Activated T-cell treated with anti-CD3 and anti-CD28 coated beads, Interleukin-2, amount 50 U/mL, for 72 hours (primary cell): ENCODE measurements at places on chromosomes 3 and 15. TPM values are rescaled to one million over a fixed set of nuclear protein-coding genes. Genes with fewer than 3 reads are reported as not detected.

SCG5 gene
- 4.7 TPM for total RNA-seq

LTF gene
- not detected for total RNA-seq

NR2E3 gene
- total RNA-seq, result not detected

CAPN3 gene
- 9.2 TPM for total RNA-seq

UNC13C gene
- total RNA-seq, result not detected

GABRR3 gene
- not detected for total RNA-seq

GOLGA8J gene
- total RNA-seq, result not detected

THAP10 gene
- total RNA-seq, result 0.74 TPM

SMAD6 gene
- 0.31 TPM for total RNA-seq

RBP2 gene
- not detected for total RNA-seq

CCDC39 gene
- not detected for total RNA-seq

SLCO3A1 gene
- 13.6 TPM for total RNA-seq

ZNF80 gene
- total RNA-seq, result 1.4 TPM

GRCh38 chr3:186220365-186220764 is 111.5 kb upstream of the ETV5 start:
- DNase-seq, result no peak

DNA sequence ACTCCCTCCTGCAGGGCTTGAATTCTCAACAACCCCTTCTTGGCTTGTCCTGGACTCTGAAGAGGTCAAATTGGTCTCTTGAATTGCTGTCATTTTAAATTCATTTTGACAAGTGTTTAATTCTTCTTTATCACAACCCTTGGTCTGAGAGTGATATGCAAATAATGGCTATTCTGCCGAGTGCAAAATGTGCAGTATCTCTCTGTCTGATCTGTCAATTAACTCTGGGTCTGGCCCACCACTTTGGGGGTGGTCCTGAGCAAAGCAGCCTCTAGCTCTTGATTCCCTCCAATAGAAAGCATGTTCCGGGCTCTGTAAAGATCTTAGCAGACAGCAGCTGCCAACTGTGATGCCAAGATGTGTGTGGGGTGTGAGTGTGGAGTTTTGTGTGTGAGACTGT is 2.2 kb upstream of the IGDCC3 start:
- no peak for DNase-seq

- DNase-seq, result peak; percentile 11
Measured at GRCh38 chr15:40660686-40661085, 34.3 kb upstream of the RAD51 start.

DNA sequence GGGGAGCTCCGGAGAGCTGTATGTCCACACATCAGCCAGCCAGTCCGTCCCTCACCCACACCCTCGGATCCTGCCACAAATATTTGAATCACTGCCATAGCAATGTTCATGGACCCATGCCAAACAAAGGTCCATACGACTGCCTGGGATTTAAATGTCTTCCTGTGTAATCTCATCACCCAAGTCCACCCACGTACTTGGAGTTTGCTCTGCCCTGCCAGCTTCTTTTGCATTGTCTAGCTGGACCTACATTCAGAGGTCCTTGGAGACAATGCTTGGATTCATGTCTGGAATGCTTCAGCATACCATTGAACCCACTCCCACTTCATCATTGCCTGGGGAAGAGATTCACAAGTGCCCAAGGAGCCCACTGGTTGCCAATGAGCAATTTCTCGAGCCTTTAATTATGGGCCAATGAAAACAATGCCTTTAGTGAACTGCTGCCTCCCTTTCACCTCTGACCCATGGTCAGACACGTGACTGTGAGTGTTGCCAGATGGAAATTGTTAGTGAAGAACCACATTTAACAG is 90.4 kb upstream of the PHLDB2 start:
- no peak for DNase-seq

GRCh38 chr3:115052906-115053305 is 94.2 kb downstream of the ZBTB20 start:
- DNase-seq, result no peak

DNA sequence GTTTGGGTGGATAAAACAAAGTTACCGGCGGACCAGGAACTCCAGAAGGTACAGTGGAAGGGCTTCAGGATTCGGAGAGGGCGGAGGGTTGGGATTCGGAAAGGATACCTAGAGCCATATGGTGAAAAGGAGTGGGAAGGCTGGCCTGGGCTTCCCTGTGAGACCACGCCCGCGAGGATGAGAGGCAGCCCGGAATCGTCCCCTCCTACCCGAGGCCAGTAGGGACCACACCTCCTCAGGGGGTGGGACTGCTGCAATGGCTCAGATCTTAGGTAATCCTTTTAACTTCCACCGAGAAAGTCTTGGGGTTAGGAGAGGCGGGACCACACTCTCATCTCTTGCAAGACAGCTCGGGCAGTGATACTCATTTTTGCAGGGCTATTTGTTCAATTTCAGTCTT is 511.3 kb downstream of the OCA2 start:
- no peak for DNase-seq

- no peak for DNase-seq
Measured at GRCh38 chr3:16190704-16191103, 16.2 kb downstream of the GALNT15 start.

- DNase-seq, result no peak
Measured at GRCh38 chr15:81575436-81576123, 201.6 kb upstream of the TMC3 start.

DNA sequence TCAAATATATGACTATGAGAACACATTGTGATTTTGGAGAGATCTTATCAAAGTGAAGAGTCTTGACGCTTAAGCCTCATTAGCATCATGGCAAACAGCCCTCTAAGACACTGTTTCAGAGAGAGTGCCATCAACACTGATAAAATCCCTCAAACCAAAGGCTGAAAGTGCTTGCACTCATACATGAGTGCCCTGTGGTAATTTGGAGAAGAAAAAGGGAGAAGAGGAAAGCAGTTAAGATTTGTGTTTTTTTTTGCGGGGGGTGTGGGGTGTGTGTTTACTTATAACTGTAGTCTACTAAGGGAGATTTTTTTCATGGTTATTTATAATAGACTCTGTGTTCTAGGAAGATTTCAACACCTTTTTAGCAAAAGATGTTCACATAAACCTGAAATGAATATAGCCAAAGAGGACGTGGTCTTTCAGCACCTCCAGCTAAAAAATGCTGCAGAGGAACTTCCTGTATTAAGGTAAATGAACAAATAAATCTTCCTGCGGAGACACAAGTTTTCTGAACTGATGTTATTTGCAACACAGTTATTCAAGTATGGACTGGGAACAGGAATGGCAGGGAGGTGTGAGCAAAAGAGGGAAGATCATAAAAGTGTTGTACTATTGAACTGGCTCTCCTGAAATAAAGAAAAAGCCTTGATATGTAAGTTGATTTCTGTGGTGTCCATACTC is 81.9 kb upstream of the TGFBR2 start:
- no peak for DNase-seq

DNA sequence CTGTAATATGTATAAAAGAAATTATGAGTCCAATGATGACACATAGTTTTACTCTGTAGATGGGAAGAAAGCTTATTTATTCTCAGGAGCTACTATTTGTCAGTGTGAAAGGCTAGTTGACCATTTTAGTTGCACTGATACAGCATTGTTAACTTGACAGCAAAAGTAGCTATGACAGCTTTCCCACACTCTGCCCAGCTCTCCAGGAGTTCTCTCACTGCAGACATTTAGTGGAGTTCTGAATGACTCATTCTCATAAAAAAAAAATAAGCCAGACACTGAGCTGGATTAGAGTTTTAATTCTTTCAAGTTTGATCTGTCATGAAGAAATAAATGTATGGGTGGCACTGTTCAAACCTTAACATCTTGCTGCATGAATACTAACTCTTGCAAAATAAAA is 77.2 kb upstream of the CFAP20DC start:
- DNase-seq, result no peak

DNA sequence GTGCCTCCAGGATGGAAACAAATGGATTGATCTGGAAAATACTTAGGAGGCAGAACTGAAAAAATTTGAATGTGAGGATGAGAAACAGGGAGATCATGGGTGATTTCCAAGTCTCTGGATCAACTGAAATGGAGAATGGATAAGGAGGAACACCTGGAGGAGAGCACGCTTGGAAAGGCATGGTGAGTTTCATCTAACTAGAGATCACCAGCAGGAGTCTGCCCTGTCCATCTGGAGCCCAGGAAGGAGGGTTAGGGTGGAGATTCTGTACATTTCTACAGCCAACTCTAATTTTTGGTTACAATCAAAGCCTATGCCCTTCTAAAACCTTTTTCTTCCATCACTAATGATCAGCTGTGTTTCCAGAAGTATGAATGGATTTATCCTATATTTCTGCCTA is 995.9 kb upstream of the CFAP20DC start:
- DNase-seq, result no peak

- no peak for DNase-seq
Measured at GRCh38 chr3:122324871-122325323, at the start of gene CSTA. TSS of gene CSTA (plus strand) at chr3:122325248. CDS start at chr3:122325293, 45 bp downstream.

DNA sequence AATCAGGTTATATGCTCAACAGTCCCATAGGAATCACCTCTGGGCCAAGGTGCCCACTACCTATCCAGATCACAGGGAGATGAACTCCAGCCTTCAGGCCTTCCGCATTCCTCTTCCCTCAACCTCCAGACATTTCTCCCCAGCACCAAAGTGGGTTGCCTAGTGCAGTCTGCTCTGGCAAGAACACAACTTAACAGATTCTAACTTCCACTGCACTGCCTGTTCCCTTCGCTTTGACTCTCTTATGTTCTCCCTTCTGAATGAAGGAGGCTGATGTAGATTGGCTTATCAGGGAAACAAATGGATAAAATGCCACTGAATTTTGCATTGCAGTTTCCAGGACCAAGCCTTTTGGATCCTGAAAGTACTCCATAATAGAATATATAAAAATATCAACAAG is 106.3 kb downstream of the SRGAP3 start:
- no peak for DNase-seq

- peak; percentile 50 for DNase-seq
Measured at GRCh38 chr3:123652342-123652984, 67.6 kb upstream of the HACD2 start.

DNA sequence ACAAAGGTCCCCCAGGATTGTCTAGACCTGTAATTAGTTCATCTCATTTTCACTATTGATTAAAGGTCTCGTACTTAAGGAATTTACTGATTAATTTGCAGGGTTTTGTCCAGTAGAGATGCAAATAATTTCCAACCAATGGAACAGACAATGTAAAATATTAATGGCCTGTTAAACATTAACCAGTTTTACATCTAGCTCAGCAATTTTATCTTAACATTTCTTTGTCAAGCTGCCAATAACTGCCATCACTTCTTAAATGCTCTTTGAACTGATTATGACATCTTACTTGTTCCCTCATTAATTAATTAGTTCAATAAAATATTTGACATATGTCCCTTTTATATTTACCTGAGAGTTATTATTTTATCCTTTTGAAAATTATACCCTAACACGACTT is 9.4 kb upstream of the STRIT1 start:
- no peak for DNase-seq

GRCh38 chr15:74060251-74060650 is 22.1 kb downstream of the GOLGA6A start:
- no peak for DNase-seq

GRCh38 chr15:69467636-69468035 is 15.0 kb downstream of the RPLP1 start:
- DNase-seq, result no peak

DNA sequence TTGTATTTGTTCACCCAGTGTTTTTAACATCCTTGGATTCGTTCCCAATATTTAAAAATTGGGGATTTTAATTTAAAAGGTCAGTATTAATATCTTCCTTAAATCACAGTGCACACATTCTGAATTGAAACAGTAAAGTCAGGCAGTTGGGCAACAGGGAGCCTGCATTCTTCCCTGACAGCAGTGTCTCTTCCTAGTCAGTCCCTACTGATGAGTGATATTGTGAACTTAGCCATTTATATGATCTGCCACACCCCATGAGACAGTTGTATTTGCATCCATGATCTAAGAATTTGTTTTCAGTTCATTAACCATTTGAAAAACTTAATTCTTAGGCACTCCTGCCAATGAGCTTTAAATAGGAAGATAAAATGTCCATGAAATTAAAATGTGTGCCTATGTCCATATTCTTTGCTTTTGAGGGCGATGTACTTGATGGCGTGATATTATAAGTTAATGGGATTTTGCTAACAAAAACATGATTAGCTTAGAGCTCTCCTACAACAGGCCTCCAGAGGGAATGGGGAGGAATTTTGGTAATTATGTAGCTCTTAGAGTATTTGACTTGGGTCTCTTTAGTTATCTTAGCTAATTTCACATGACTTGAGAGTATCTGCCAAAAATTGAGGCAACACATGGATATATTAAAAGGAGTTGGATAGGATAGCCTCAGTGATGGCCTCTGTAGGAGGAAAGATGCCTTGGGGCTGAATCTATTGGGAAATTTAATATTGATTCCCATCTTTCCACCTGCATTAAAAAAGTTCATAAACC is 219.3 kb downstream of the PTPRG start:
- DNase-seq, result no peak

GRCh38 chr3:9947025-9947995 is 4.9 kb downstream of the PRRT3 start:
- DNase-seq, result no peak

- DNase-seq, result peak; percentile 43
Measured at GRCh38 chr3:34260271-34261000, 462.0 kb downstream of the PDCD6IP start.

GRCh38 chr3:151035072-151035471 is 50.4 kb upstream of the MED12L start:
- no peak for DNase-seq

DNA sequence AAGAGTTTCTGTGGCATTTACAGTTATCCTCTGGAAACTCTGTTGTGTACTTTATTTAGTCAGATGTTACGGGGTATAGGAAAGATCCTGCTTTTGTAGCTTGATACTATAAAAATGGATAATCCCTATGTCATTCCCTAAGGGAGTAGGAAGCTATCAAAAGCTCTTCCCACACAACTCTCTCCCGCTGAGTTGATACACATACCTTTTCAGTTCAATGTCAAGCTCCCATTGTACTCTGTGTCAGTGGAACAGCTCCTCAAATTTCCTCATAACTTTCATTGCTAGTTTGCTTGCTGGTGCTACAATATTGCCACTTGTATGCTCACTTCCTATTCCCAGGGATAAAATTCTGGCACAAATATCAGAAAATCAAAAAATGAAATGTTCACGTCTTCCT is 893.3 kb upstream of the GBE1 start:
- DNase-seq, result no peak

DNA sequence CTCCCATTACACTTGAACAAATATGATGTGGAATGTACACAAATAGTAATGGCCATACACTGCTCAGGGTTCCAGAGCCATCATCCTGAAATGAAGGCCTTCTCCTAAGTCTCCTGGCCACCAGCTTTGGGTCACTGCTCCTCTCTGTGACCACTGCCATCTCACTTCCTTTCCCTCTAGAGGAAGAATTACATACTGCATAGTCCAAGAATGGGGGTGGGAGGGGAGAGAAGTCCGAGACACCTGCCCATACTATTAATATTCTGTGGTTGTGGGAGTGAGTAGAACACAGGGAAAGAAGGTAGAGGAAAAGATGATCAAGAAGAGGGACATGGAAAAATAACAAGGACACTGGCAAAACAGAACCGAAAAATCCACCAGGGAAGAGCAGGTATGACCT is 20.6 kb downstream of the ETV5 start:
- DNase-seq, result no peak

- DNase-seq, result no peak
Measured at GRCh38 chr3:57110798-57111197, 50.3 kb downstream of the SPATA12 start.
